ENCODE measurements at places on chromosomes 1 and 21. TPM values are rescaled to one million over a fixed set of nuclear protein-coding genes. Genes with fewer than 3 reads are reported as not detected.

MAN1A2 gene
- 24.6 TPM for polyA plus RNA-seq

C4BPB gene
- 0.10 TPM for polyA plus RNA-seq

- DNase-seq = no peak
These were observed 42.8 kb downstream of the HS2ST1 start for GRCh38 chr1:86957221-86957620.

DNA sequence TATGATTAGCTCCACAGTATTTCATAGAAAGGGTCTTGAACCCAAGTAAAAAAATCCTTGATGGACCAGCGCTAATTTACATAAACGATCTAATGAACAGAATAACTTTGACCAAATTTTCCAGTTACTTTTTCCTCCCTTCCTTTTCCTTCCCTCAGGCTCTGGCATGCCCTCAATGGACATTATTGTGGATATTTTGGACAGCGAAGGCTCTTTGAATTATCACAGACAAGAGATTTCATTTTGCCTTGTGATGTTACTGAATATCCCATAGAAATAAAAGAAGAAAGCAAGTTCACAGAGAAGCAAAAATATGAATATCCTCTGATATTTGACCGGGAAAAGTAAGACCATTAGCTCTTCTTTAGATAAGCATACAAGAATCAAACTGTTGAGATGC is 60.3 kb upstream of the EXO1 start:
- DNase-seq = no peak

DNA sequence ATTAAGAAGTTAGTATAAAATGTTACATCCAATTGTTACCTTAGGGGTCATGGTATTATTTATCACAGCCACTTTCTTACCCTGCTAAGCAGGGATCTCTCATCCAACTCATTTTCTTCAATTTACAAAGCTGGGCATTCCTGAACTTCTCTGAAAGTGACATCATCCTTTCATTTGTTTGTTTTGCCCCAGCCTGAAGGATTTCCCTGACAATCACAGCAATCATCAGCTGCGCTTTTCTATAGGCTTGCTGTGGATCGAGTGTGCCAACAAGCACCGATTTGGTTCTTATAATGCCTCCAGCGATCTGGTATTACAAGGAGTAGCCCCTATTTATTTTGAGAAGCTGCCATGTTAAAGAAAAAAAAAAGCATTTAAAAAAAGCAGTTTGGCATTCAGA is 240.2 kb downstream of the USH2A start:
- no peak for DNase-seq

GRCh38 chr21:32993894-32994293 is 31.8 kb upstream of the OLIG2 start:
- DNase-seq = no peak
